ENCODE measurements at places on chromosomes 1 and 21.

DNA sequence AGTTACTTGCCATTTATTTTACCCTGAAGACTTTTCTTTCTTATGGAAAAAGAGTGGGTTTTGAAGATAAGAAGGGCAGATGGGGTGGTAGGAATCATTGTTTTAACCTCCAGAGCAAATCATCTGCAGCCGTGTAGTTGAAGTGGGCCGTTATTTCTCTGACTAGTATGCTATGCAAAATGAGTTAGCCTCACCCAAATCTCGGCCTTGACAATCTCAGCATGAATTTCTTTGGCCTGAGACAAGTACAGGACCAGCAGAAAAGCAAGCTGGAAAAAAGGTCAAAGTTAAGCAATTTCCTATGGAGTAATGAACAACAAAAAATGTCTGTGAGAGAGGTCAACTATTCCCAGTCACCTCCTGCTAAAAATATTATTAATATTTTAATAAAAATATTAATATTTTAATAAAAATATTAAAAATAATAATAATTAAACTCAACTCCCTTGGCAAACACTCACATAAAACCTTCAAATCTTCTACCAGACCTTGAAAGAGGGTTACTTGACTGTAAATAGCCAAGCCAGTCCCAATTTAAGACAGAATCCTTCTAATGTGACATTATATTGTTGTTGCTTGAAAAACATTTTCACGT, 6.8 kb upstream of the TEKT2 start:
- DNase-seq = no peak

GRCh38 chr21:38691631-38692030, 114.1 kb upstream of the ETS2 start:
- DNase-seq = no peak

DNA sequence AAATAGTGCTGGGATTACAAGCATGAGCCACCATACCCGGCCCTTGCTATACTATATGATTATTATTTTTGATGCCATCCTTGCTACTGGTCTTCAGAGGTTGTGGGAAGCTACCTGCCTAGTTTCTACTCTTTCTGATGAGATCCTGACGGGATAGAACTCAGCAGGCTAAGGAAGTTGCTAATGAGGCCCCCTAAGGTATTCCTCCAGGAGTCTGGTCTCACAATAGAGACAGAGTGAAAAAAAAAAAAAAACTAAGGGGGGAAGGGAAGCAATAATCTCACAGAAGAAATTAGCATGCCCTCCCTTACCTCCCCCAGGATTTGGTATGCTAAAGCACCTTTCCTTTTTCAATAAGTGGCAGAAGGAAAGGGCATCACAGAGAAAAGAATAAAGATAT, 17.6 kb downstream of the INTS3 start:
- no peak for DNase-seq

DNA sequence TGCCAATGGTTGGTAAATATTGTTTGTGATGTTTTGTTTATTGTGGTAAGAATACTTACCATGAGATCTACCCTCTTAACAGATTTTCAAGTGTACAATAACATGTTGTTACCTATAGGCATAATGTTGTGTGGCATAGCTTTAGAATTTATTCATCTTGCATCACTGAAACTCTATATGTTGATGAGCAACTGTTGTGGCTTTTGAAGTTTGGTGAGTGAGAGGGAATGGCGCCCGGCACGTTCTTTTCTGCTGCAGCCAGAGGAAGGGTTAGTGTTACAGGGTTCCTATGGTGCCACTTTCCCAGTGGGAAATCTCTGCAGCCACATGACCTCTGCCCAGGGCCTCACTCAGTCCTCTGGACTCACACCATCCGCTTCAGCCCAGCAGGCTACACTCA, 342.5 kb upstream of the ADGRL2 start:
- DNase-seq = no peak

GRCh38 chr1:46011121-46011695, 121.2 kb downstream of the PIK3R3 start:
- no peak for DNase-seq

- no peak for DNase-seq
Measured at GRCh38 chr1:166182281-166182680, 15.5 kb upstream of the FAM78B start.

All from NCI-H2081 (cell line).